ENCODE measurements at places on chromosomes 11 and 22.
A peak's percentile ranks its signal among the peaks of the same experiment; 100 is the strongest.

DNA sequence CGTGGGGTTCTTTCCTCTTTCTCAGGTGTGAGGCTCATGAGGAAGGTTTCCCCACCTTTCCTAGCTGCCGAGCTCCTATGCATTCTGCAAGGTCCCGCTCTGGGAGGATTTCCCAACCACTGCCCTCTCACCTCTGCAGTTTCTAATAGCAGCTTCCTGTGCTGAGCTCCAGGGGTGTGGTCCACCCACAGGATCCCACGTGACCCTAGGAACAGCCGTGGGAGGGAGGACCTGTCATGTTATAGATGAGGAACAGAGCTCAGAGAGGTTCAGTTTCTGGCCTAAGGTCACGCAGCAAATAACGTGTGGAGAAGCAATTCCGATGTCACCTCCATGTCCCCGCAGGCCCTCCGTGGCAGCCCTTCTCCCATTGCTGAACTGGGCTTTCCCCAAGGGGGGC, 38.5 kb downstream of the FLRT1 start:
- DNase-seq = no peak

DNA sequence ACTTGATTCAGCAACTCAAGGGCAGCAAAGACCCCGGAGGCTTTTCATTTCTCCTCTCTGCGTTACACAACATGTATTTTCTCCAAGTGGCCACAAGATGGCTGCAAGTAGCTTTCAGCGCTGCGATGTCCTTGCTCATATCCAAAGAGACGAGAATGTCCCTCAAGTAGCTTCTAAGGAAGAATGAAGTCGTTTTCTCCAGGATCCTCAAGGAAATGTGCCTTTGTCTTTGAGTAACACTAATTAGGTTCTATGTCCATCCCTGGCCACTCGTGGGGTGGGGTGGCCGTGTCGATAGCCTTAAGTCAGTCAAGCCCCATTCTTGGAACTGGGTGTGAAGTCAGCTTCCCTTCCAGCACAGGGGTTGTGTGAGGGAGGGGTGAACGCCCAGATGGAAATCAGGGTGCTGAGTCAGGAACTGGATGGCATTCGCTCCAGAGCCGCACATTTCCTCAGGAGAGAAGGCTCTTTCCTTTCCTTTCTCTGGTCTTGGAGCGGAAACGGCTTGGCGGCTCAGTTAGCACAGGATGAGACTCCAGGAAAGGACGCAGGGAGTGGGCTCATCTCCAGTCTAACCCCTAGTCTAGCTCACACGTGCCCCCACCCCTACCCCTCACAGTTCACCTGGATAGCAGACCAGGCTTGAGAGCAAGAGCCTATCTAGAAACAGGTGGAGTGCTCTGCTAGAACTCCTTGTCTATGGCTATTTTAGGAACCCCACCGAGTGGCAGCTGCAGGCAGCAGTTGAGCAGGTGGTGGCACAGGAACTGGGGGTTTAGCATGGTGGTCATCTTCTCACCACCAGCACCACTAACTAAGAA, 44.3 kb downstream of the NNMT start:
- peak; percentile 26 for DNase-seq

DNA sequence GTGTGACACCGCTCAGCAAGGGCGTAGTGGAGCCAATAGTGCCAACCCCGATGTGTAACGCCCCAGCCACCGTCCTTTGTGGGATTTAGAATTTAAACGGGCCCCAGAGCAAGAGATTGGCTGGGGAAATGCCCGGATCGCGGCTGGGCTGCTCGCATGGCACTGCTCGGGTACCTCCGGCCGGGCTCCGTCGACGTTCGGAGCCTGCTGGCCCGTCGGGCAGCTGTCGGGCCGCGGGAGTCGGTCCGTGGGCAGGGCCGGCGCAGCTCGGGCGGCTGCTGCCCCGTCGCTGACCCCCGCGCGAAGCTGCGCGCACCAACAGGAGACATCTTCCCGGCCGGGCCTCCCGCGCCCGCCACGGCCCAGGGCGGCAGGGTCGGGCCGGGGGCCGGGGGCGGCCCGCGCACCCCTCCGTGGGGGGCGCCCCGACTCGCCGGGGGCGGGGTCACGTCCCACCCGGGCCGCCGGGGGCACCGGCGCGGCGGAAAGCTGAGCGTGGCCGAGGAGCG, 1.3 kb upstream of the KDM2A start:
- peak; percentile 41 for DNase-seq

DNA sequence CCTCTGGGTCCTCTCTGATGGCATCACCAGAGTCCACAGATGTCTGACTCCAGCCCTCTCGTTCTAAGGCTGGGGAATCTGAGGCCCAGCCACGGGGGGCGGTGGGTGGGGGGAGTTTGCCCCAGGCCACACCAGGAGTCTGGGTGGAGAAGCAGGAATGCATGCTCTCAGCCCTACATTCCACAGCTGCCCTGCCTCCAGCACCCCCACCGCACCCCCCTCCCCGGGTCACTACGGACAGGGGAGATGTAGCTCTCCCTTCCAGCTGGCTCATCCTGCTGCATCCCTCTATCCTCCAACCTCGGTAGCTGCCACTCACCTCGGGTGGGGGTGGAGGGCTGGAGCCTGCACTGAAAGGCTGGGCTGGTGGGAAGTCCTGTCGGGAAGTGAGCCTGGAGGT, 2.3 kb upstream of the PVALB start:
- DNase-seq = no peak

- no peak for DNase-seq
Measured at GRCh38 chr11:73384872-73385689, 8.9 kb downstream of the RELT start.

GRCh38 chr11:15672825-15673224, 558.1 kb downstream of the INSC start:
- DNase-seq = no peak

Data from uterus (tissue), 4 donors.